ENCODE measurements at places on chromosomes 3 and 15. TPM values are rescaled to one million over a fixed set of nuclear protein-coding genes. Genes with fewer than 3 reads are reported as not detected.

- no peak for DNase-seq
Measured at GRCh38 chr3:97125902-97126499, 311.6 kb downstream of the EPHA6 start.

DNA sequence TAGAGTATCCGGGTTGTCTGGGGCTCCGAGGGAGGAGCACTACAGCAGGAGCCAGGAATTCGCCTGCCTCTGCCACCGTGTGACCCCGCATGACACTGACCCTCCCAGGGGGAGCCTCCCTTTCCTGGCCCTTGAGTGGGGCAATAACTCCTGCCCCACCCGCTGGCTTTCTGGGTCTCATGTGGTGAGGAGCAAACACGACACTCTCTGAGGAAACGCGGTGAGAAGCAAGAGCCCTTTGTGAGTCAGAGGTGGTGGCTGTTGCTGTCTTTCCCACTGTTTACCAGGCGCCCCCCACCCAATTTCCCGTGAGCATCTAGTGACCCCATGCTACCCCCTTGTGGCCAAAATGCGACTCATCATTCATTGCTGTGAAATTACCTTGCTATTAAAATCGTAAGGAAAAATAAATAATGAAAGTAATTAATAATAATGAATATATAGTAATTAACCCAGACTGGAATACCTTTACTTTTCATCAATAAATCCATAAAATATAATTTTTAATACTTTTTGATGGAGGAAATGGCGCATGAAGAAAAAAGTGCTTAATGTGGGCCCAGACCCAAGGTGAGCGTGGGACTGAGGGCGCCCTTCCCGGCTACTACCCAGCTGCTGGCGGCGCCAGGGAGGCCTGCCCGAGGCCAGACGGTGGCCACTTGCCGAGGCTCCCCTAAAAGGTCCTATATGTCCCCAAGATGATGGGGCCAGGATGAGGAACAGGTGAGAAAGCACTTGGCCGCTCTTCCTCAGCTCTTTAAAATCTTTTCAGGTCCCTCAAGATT is 29.3 kb downstream of the CCNL1 start:
- no peak for DNase-seq

The CNTN3 gene
- 0.46 TPM for total RNA-seq

DNA sequence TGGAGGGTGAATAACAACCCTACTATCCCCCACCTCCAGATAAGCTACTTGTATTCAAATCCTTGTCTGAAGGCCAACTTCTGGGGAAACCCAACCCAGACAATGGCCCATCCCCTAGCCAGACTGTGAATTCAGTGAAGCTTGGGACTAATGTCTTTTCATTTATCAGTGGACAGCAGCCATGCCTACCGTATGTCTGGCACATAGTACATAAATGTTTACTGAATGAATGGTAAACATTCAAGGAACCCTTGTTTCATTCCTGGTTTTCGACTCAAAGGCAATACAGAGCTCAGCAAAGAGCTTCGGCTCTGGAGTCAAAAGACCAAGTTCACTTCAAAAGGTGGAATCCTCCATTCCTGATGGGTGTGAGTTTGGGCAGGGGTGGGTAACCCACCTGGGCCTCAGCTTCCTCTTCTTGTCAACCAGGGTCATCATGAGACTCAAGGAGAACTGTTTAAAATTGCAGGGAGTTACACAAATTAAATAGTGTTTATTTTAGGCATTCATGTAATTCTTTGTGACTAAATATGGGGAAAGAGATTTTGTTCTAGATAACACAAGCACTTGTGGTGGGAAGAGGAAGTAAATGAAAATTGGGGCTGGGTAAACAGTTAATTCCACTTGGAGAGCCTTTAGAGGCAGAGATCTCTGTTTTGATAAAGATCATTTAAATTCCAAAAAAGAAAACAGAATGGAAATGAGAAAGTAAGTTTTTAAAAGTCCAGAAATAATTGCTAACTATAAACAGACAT is 303.7 kb upstream of the WNT5A start:
- DNase-seq: no peak

The STRIT1 gene
- total RNA-seq: not detected

The MAP6D1 gene
- total RNA-seq: 14.4 TPM

DNA sequence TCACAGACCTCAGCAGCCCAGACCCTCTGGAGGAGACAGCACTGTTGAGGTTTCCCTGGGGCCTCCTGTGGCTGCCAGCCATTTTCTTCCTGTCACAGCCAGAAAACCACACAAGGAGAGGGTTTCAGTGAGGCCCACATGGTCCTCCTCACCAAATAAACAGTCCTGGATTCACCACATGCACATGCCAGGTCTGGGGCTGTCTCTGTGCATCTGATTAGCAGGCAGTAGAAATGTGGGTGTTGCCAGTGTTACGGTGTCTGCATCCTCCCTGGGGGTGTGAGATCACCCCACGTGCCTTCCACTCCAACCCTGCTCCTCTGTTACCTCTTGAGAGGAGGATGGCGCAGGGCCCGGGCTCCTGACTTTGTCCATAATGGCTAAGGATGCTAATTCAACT is 140.4 kb downstream of the CHDH start:
- no peak for DNase-seq

- peak; percentile 30 for DNase-seq
Measured at GRCh38 chr3:123467046-123467445, 18.2 kb upstream of the ADCY5 start.

The PATL2 gene
- not detected for total RNA-seq

DNA sequence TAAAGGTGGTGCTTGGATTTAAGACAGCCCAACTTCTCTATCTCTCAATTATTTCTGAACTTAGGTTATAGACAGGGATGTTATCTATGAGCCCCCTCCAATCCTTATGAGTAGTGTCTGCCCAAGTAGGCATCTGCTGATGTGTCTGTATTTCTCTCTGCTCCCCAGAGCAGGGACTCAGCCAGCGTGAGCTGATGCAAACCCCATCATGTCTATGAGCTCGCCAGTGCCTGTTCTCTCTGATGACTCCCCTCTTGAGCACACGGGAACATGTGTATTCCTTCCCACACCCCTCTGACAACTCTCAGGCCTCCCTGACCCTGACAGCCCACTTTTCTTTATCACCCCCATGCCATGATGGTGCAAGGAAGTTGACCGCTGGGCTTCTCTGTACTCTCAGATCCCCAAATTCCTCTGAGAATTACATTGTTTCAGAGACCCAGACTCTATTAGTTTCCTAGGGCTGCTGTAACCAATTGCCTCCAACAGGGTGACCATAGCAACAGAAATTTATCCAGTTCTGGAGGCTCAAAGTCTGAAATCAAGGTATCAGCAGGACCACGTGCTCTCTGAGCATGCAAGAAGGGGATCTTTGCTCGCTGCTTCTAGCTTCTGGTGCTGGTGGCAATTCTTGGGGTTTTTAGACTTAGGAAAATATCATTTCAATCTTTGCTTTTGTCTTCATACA is 73.5 kb upstream of the ST8SIA2 start:
- no peak for DNase-seq
